Osteoblast (primary cell): ENCODE measurements at places on chromosomes 6 and 20. TPM values are rescaled to one million over a fixed set of nuclear protein-coding genes. Genes with fewer than 3 reads are reported as not detected.

DNA sequence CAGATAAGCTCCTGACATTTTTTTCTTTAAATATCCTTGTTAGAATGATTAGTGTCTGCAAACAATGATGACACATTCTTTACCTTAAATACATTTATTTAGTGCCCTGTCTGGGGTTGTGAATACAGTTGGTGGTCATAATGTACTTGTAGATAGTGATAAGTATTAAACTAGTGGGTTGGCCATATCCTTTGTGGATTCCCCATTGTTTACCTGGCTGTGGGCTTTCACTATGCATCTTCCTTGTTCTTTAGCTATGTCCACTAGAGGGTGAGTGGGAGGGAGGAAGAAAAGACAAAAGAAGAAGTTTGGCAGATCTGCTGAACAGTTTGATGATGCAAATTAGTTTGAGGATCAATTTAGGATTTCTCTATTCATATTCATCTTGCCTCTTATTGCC, 15.7 kb downstream of the HS3ST5 start:
- H3K36me3 ChIP-seq: no peaks in the 10 kb centered on the region
- no peaks in the 10 kb centered on the region for H3K27me3 ChIP-seq
- no peak overlapping the region for H3K4me3 ChIP-seq
- DNase-seq: no peak
- H3K27ac ChIP-seq: no peak overlapping the region

GRCh38 chr6:134884752-134885151, 65.1 kb downstream of the ALDH8A1 start:
- no peak overlapping the region for H3K27ac ChIP-seq
- H3K36me3 ChIP-seq: no peaks in the 10 kb centered on the region
- H3K4me3 ChIP-seq: no peak overlapping the region
- no peaks in the 10 kb centered on the region for H3K27me3 ChIP-seq
- no peaks in the 10 kb centered on the region for H3K4me1 ChIP-seq

DNA sequence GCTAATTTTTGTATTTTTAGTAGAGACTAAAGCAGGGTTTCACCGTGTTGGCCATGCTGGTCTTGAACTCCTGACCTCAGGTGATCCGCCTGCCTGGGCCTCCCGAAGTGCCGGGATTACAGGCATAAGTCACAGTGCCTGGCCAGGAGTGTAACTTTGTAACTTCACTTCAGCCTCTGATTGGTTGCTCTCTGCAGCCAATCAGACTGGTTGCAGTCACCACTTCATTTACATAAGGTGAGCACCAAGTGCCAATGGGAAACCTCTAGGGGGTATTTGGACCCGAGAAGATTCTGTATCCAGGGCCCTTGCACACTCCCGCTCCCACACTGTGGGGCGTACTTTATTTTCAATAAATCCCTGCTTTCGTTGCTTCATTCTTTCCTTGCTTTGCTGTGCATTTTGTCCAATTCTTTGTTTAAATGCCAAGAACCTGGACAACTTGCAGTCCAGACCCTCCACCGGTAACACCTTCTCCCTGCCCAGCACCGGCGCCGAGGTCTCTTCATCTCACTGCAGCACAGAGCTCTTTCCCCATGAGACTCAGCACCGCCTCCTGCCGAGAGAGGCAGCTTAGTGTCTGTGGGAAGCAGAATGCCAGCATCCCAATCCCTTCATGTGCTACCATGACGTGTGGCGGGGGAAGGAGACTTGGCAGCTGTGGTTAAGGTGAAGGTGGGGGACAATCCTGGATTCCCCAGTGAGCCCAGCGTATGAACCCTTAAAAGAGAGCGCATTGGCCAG, 14.0 kb upstream of the MRGBP start:
- H3K36me3 ChIP-seq: no peaks in the 10 kb centered on the region
- H3K4me1 ChIP-seq: no peaks in the 10 kb centered on the region
- no peak overlapping the region for H3K27ac ChIP-seq
- no peak overlapping the region for H3K4me3 ChIP-seq
- H3K27me3 ChIP-seq: peaks cover 9% of the 10 kb centered on the region

- H3K27me3 ChIP-seq: no peaks in the 10 kb centered on the region
- H3K4me3 ChIP-seq: no peak overlapping the region
- no peak for DNase-seq
- H3K27ac ChIP-seq: peak overlapping the region; percentile 95
Observed at GRCh38 chr6:142013875-142014495, 118.7 kb upstream of the GJE1 start.

Gene PAK5
- not detected in 2 replicates for total RNA-seq
